Muscle of leg (tissue), 16 donors: ENCODE measurements at places on chromosomes 1 and 21. TPM values are rescaled to one million over a fixed set of nuclear protein-coding genes. Genes with fewer than 3 reads are reported as not detected.

Gene SPRR1A
- not detected for total RNA-seq

Gene CELA2B
- 2.7 TPM for total RNA-seq

Gene C1orf116
- total RNA-seq = under 0.01 TPM

Gene CELA2A
- 0.13 TPM for total RNA-seq

Gene LRRC71
- total RNA-seq = 0.53 TPM

Gene LCE1C
- total RNA-seq = not detected

Gene SEC16B
- total RNA-seq = 7.4 TPM

Gene ADAM30
- not detected for total RNA-seq

Gene TRIM67
- 0.04 TPM for total RNA-seq

Gene CNR2
- total RNA-seq = under 0.01 TPM

Gene OR2T11
- total RNA-seq = not detected

Gene ACADM
- total RNA-seq = 59.8 TPM

Gene CFHR4
- total RNA-seq = not detected

Gene DYNLT5
- total RNA-seq = 4.0 TPM

Gene GRHL3
- 0.09 TPM for total RNA-seq

Gene C21orf91
- 10.2 TPM for total RNA-seq

Gene AQP10
- 0.04 TPM for total RNA-seq

Gene INSRR
- total RNA-seq = 0.18 TPM

Gene SHCBP1L
- 0.35 TPM for total RNA-seq

Gene LINGO4
- 0.22 TPM for total RNA-seq

Gene PLA2G4A
- total RNA-seq = 7.1 TPM

Gene SSR2
- total RNA-seq = 287 TPM

Gene DNAJC11
- 26.9 TPM for total RNA-seq

Gene LRRC3
- 0.98 TPM for total RNA-seq

Gene KCNJ15
- 0.27 TPM for total RNA-seq

Gene IGSF3
- 29.8 TPM for total RNA-seq

Gene DONSON
- 12.9 TPM for total RNA-seq

Gene UBIAD1
- 9.8 TPM for total RNA-seq

Gene ANKRD65
- 13.9 TPM for total RNA-seq

Gene DPT
- total RNA-seq = 97.8 TPM

Gene KRTAP21-2
- not detected for total RNA-seq

Gene EPHB2
- 24.5 TPM for total RNA-seq

Gene RAD54L
- total RNA-seq = 2.8 TPM

Gene HUNK
- 4.8 TPM for total RNA-seq

Gene NCF2
- total RNA-seq = 5.5 TPM

Gene PAX7
- total RNA-seq = 34.0 TPM

Gene THRAP3
- total RNA-seq = 55.6 TPM

Gene RNU1-1
- total RNA-seq = 2,384 TPM

Gene GNAI3
- total RNA-seq = 7.8 TPM

Gene CD48
- 1.2 TPM for total RNA-seq

Gene MYOG
- 480 TPM for total RNA-seq

Gene MAP3K21
- 0.18 TPM for total RNA-seq

Gene IFI44L
- total RNA-seq = 2.6 TPM

Gene RAB7B
- 10.6 TPM for total RNA-seq

Gene GFI1
- total RNA-seq = 0.13 TPM

Gene MASP2
- not detected for total RNA-seq

Gene SAMSN1
- 2.2 TPM for total RNA-seq

Gene TCHH
- under 0.01 TPM for total RNA-seq

Gene CD247
- 0.31 TPM for total RNA-seq

Gene FABP3
- 169 TPM for total RNA-seq

Gene FAM110D
- total RNA-seq = 0.93 TPM

Gene TMIGD3
- total RNA-seq = 0.22 TPM

Gene LEFTY2
- total RNA-seq = 2.7 TPM
